ENCODE measurements at places on chromosomes 4 and X. TPM values are rescaled to one million over a fixed set of nuclear protein-coding genes. Genes with fewer than 3 reads are reported as not detected.
A peak's percentile ranks its signal among the peaks of the same experiment; 100 is the strongest.

The HAND2 gene
- 9.4 TPM for total RNA-seq

The DRP2 gene
- 1.1 TPM for total RNA-seq

The AMTN gene
- total RNA-seq: not detected

The PWWP3B gene
- 0.15 TPM for total RNA-seq

The VCX gene
- total RNA-seq: not detected

The TMEM128 gene
- total RNA-seq: 16.9 TPM

GRCh38 chrX:43349363-43349762 lies 306.7 kb upstream of the MAOA start:
- DNase-seq: peak; percentile 56

GRCh38 chrX:48676893-48677270 lies 6.7 kb upstream of the WAS start:
- DNase-seq: peak; percentile 30

- no peak for DNase-seq
Observed at GRCh38 chr4:138627096-138627495, 384.9 kb upstream of the SLC7A11 start.

DNA sequence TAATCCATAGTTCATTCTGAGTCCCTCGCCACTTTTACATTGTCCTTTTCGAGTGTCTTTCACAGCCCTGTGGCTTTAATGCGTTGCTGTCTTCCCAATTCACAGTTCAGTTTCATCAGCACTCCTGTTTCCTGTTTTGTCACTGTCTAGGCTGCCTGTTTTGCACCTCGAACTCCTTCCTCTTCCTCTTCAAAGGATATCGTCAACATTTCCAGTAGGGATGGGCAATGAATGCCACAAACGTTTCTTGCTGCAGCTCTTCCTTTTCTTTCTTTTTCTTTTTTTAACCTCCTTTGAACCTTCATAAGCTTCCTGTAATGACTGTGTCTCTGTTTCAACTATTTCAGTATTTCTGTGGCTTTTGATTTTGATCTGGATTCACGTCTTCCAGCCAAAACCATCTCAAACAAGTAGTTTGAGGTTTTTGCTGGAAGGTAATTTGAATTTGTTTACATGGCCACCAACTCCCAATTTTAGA lies 105.4 kb downstream of the ANXA3 start:
- DNase-seq: no peak

GRCh38 chr4:187380181-187380581 lies 615.4 kb upstream of the ZFP42 start:
- peak; percentile 29 for DNase-seq

DNA sequence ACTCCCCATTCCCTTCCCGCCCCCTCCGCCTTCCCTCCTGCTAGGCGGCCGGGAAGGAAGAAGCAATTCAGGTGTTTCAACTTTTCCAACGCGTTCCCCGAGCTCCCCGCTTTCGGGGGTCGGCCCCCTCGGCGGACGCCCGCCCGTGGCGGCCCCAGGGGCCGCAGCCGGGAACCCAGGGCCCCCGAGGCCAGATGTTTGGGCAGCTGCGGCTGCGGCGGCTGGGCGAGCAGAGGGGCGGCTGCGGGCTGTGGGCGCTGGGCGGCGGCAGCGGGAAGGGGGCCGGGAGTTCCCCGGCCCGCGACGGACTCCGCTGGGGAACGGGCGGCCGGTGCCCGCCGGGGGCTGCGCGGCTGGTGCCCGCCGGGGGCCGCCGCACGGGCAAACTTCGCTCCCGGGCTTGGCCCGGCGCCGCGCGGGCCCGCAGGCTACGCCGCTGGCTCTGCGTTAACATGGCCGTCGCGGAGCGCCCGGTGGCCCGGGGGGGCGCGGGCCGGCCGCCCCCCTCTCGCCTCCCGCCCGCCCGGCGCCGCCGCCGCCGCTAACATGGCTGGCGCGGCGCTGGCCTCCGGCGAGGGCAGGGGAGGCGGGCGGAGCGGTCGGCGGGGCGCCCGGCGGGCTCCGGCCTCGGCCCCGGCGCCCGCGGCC lies 510 bp downstream of the HMGB3 start:
- DNase-seq: no peak

DNA sequence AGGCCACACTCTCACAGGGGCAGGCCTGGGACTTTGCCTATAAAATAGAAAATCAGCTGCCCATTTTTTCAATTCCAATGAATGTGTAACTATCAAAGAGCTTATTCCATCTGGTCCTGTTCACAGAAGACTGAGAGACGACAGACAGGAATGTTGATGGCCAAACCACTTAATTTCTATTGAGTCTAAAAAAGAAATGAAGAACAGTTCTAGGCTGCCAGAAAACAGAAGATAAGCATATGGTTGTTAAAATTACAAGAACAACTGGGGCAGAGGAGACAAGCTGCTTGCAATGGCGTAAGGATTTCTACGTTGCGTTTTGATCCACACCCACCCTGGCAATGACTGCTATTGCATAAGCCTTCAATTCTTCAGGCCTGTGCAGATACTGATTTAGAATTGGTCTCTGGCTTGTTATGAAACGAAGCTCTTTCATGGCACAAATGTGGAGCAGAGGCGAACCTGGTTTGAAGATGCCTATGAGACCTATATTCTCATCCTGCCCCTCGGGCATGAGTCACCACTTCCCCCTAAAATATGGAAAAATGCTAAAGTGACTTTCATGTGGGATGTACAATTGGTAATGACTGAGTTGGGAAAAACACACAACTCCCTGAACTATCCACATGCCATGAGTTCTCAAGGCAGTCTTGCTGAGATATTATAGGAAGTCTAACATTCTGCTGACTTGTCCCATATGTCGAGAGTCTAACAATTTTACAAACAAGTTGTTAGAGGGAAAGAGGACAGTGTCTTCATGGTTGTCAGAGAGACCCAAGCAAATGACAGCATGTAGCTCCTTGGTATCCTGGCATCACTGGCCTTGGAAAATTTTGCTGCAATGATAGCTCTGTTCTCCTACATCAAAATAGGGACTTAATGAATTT lies 37.9 kb upstream of the SORBS2 start:
- DNase-seq: no peak

- DNase-seq: no peak
Observed at GRCh38 chrX:54447461-54447860, 7.3 kb downstream of the TSR2 start.

GRCh38 chr4:39456946-39457763 lies 1.6 kb downstream of the RPL9 start:
- no peak for DNase-seq

DNA sequence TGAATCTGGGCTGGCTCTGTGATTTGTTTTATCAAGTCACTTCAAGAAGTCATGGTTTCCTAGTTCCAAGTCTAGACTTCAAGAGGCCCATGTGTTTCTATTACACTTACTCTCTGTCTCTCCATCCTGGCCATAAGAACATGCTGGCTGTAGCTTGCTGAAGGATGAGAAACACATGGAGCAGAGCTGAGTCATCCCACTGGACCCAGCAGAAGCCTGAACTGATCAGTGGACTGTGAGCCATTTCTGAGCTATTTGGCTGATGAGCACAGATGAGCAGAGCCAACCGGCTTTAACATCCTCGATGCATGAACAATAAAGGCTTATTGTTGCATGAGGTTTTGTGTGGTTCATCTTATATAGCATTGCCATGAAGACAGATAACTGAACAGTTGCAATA lies 290.6 kb upstream of the BOD1L1 start:
- DNase-seq: peak; percentile 27

DNA sequence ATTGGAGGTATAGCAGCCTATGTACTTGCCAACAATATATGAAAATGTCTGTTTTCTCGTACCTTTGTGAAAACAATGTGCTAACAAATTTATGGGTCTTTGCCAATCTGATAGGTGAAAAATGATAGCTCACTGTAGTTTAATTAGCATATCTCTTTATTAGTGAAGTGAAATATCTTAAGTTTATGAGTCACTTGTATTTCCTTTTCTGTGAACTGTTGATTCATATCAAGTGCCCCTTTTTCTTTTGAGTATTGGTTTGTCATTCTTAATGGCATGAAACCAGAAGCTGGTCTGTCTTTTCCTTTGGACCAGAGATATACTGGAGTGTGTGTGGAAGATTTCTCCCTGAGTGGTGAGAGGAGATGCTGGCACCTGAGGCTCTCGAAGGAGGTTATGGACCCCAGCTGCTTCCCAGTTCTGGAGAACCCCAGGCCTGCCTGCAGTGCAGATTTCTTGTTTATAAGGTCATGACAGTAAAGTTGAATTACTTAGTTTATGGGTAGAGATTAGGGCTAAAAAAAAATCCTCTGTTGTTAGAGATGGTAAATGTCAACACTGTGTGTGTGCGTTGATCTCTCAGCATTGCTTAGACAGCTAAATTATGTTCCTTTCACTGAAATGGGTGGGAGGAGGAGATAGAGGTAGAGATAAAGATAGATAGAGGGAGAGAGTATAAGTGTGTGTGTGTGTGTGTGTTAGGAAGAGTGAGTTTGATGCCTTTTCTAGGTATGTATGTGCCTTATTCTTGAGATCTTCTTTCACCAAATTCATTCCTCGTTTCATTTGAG lies 89.9 kb downstream of the REPS2 start:
- DNase-seq: no peak

GRCh38 chr4:107213410-107213809 lies 177.3 kb upstream of the DKK2 start:
- DNase-seq: no peak

DNA sequence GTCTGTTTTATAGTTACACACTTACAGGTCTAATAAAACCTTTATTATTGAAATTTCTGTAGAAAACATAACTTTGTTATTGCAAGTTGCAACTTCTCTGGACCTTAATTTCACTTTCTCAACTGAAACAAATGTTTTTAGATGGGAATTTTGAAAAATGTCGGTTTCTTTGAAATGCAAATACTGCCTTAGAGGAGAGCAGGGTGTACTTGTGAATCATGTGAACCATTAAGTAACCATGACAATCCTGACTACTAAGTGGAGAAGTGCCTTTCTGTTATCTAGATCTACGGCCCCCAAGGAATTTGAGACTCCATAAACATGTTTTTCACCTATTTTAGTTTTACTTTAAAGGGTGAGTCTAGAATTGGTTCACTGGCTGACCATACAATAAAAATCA lies 8.5 kb upstream of the ARMCX2 start:
- no peak for DNase-seq

GRCh38 chr4:111698361-111698760 lies 446.9 kb upstream of the FAM241A start:
- DNase-seq: no peak

- no peak for DNase-seq
Observed at GRCh38 chrX:70669120-70669519, 224.5 kb downstream of the DLG3 start.

DNA sequence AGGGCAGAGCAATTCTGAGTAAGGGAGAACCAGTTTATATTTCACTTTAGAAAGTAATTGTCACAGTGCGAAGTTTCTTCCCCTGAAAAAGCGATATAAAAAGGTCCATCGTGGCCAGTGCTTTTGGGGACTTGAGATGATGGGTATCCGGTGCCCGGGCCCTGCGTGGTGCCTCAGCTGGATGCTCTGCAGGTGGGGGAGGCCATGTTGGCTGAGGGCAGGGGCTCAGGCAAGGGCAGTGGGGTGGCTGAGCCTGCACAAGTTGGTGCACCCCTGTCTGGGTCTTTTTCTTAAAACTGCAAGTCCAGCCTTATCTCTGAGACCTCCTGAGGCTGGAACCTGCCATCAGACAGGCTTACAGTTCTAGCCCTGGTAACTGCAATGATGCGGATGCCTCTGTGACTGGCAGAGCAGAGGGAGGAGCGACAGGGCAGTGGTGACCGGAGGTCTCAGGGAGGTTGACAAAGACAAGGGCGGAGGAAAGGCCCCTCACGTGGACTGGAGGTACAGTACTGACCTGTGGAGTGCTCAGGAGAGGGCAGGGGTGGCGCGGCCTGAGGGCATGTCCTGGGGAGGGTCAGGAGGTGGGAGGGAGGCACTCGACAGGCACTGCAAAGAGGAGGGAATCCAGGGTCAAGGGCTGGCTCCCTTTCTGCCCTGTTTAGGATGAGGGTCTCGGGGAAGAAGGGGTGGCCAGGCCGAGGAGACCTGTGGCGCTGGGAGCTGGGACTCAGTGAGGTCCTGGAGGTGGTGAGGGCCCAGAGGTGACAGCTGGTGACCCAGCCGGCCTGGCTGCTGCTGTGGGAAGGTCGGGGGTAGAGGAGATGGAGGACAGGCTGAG lies 1.8 kb downstream of the RGS12 start:
- no peak for DNase-seq

- no peak for DNase-seq
Observed at GRCh38 chr4:139246166-139246565, 33.9 kb downstream of the MGARP start.

- DNase-seq: no peak
Observed at GRCh38 chrX:113529426-113530013, 688.9 kb upstream of the AMOT start.

DNA sequence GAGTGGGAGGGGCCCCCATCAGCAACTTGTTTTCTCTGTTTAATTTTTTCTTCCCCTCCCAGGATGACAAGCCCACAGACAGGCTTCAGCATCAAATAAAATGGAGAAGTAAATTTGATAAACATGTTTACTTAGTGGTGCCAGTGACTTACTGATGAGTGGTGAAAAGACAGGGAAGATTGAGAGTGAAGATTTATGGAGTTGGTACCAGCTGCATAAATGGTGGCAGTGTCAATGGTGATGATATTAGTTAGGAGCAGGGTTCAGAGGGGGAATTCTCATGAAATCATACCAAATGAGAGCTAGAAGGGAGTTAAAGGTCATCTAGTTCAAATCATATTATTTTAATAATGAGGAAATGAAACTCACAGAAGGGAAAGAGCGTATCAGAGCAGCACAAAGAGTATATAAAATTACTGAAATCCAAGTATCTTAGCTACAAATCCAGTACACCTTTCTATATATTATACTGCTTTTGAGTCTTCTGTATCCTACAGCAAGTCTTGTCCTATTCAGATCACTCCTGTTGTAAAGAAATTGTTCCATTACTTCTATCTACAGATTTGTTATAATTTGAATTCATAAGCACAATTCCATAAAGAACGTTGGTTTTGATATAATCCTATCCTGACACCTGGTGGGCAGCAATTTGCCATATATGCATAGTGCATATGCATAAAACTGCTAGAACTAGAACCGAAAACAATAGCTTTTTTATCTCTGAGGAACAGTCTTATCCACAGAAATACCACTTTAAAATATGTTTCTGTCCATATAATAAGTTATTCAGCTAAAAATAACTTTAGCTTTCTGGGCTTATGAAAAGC lies 5.0 kb downstream of the P2RY10 start:
- no peak for DNase-seq

DNA sequence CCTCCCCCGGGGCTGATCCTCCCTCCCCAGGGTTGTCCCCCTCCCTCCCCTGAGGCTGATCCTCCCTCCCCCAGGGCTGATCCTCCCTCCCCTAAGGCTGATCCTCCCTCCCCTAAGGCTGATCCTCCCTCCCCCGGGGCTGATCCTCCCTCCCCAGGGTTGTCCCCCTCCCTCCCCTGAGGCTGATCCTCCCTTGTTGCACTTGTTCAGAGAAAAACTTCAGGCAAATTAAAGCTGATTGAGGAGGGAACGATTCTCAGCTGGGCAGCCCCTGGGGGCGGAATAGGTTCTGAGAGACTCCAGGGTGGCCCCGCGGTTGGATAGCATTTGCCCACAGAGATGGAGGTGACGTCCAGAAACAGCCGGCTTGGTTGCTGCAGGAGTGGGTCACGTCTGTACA lies 110.7 kb upstream of the ADRA2C start:
- DNase-seq: no peak

DNA sequence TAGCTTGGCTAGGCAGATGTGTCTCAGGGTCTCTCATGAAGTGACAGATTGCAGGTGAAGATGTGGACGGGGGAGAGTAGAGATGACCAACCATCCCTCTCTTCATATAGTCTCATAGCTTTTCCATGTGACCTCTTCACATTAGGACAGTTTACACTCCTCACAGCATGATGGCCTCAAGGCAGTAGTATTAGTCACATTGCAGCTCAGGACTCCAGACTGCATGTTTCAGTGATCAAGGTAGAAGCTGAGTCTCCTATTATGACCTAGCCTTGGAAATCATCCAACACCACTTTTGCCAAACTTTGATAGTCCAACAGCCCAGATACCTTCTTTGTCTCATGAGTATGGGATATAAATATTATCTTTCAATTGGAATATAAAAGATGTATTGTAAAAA lies 147.7 kb downstream of the GASK1B start:
- no peak for DNase-seq
